ENCODE measurements at places on chromosomes 11 and 22.

- DNase-seq, result no peak
These were observed 24.8 kb upstream of the THY1 start for GRCh38 chr11:119447664-119448242.

DNA sequence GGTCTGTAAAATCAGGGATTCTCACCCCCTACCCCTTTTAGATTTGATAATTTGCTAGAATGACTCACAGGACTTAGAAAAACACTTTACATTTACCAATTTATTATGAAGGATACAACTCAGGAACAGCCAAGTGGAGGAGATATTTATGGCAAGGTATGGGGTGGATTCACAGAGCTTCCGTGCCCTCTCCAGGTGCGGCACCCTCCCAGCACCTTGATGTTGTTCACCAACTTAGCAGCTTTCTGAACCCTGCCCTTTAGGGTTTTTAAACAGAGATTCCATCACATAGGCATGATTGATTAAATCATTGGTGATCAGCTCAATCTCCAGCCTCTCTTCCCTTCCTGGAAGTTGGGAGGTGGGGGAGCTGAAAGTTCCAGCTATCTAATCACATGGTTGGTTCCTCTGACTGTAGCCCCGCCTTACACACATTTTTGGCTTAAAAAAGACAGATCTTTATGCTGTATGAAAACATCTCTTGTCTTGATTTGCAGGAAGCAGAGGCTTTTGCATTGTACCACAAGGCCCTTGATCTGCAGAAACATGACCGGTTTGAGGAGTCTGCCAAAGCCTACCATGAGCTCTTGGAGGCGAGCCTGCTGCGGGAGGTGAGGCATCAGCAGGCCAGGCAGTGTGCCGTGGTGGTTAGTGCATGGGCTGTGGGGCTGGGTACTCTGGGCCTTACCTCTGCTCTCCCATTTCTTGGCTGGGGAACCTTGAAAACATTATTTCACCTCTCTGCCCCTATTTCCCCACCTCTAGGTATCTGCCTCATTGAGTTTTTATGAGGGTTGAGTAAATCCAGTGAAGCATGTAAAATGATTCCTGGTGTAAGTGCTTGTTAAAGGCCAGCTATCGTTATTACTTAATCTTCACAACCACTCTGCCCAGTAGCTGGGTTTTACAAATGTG is 27.0 kb downstream of the CABIN1 start:
- DNase-seq, result peak; percentile 8

- DNase-seq, result no peak
These were observed 7.6 kb downstream of the MS4A3 start for GRCh38 chr11:60064111-60064510.

DNA sequence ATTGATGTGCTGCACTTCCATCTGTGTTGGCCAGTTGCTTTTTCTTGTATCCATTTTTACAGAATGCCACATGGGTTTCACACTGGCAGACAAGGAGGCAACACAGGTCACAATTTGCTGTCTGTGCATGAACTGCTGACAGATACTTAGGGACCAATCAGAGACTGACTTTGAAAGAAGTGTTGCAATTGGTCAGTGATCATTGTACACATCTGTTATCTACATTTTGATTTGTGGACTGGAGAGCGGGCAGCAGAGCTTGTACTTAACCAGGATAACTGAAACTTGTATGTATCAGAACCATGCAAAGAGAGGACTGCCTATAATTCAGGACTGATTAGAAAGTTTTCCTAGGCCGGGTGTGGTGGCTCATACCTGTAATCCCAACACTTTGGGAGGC is 21.8 kb downstream of the PRR5 start:
- DNase-seq, result no peak

DNA sequence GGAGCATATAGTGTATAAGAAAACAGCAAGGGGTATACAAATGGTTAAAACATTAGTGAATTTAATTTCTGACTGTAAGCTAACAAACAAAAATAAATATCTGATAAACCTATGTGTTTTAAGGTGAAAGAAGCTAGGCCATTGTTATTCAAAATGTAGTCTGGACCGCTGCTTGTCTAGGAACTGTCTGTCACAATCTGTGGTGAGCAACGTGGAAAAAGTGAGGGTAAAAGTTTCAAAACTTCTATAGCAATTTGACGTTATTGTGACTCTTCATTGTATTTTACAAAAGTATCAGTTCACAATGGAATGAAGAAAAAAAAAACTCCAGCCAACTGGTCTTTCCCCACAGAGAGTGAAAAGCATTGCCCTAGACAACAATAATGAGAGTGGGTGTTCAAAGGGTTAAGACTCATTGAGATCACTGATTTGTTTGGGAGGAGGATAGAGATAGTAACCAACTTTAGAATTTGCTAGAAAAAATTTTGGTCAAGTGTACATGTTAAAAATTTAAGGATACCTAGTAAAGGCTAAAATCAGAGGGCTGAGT is 79.1 kb downstream of the UVRAG start:
- no peak for DNase-seq

DNA sequence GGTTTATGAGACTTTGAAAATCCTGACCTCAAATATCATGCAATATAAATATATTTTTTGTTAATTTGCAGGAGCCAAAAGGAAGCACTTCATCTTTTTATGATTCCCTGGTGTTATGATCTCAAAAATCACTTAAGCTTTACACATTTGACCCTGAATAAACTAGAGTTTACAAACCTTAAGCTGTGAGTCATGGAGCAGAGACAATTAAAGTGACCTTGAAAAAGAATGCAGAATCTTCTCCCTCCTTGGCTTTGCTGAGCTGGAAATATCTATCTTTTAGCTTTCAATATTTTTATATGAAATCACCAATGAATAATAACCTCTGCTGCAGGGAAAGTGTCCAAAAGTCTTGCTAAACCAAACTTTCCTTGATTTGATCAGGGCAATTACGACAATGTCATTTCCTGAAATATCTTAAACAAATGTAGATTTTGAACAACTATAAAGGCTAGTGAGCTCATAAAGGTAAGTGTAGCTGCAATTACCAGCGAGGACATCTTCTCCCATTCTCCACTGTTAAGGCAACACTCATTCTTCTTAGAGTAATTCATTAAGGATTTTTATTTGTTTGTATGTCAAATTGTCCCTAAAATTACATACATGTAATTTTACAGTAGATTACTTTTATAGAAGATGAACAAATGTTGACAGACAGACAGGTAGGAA is 747.0 kb upstream of the LUZP2 start:
- DNase-seq, result no peak

DNA sequence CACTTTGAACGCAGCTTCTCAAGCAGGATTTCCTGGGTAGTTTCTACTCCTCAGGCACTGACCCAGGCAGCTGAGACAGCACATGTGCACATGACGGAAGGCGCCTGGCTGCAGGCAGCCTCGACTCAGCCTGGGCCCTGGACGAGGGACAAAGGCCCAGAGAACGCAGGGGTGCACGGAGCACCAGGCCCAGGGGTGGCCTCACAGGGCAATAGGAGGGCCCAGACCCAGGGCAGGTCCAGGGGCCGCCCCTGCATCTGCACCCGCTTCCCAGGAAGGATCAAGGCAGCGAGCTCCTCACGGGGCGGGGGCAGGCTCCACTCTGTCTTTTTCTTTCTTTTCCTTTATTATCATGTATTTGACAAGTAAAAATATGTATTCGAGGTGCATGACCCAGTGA is 208.4 kb downstream of the BRD1 start:
- no peak for DNase-seq

DNA sequence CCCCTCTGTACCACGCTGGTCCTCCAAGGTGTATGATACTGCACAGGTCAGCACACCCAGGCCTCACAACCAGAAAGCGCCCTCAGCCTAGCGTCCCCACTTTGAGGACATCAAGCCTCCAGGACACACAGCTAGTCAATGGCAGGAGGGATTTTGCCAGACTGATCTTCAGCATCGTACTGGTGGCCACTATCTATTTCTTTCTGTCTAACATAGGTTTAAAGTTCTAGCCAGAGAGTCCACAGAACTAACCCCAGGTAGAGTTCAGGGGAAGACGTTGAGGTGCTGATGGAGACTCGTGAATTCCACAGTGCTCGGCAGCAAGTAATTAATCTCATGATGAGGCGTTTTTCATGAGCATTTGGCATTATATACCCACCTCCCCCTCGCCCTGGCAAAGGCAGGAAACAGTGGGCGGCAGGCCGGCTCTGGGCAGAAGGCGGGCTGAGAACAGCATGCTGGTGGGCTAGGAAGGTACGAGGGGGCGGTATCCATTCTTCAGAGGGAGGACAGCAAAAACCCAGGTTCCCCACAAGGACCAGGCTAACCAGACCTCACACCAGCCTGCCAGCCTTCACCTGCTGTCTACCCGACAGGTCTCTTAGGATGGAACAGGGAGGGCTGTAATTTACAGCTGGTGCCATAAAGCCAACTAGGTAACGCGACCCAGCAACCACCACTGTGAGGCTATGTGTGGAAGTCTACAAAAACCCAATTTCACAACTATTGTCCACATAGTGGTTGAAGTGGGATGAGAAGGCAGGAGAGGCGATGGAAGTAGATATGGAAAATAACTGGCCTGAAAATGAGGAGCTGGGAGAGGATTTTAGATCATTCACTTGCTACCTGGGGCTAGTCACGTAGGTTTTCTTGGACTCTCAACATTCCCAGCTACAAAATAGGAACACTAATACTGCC is 18.5 kb downstream of the MYH9 start:
- peak; percentile 58 for DNase-seq

GRCh38 chr11:132898021-132898420 is 634.3 kb downstream of the OPCML start:
- no peak for DNase-seq

GRCh38 chr22:36343070-36343719 is 44.6 kb downstream of the MYH9 start:
- no peak for DNase-seq

GRCh38 chr11:17407575-17407974 is 19.1 kb upstream of the KCNJ11 start:
- DNase-seq, result no peak

DNA sequence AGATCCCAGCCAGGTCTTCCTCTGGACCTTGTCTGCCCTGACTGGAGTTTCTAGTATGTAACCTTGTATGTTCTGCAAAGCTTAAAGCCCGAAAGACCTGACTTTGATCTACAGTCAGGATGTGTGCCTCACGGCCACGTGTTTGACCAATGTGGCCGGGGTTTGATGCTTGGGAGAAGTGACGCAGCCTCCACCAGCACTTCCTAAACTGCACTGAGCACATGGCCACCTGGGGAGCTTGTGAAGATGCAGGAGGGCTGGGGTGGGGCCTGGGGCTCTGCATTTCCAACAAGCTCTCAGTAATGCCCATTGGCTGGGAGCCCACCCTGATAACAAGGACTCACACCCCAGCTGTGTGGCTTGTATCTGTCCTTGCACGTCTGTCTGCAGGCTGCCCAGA is 53.2 kb downstream of the NAT10 start:
- no peak for DNase-seq

DNA sequence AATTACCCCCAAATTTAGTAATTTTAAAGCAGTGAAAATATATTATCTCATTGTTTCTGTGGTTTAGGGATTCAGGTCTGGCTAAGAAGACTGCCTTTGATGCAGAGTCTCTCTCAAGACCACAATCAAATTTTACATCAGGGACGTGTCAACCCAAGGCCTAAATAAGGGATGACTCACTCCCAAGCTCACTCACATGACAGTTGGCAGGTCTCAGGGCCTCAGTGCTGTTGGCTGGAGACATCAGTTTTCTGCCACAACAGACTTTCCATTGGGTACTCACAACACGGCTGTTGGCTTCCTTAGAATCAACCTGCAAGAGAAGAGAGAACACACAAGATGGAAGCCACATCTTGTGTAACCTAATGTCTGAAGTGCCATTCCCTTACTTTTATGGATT is 377.3 kb downstream of the FAM181B start:
- DNase-seq, result no peak

DNA sequence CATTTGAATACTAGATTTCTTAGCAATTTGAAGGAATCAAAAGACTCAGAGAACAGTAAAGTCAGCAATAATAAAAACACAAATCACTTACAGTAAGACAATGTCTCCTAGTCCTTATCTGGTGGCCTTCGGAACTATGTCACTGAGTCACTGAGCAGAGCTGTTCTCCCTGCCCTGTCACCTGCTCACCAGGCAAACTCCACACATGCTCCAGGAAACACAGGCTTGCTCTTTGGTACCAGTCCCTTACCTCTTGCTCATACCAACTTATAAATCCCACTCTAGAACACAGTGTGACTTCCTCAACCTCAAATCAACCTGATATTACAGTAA is 81.1 kb upstream of the CHRM4 start:
- DNase-seq, result no peak

DNA sequence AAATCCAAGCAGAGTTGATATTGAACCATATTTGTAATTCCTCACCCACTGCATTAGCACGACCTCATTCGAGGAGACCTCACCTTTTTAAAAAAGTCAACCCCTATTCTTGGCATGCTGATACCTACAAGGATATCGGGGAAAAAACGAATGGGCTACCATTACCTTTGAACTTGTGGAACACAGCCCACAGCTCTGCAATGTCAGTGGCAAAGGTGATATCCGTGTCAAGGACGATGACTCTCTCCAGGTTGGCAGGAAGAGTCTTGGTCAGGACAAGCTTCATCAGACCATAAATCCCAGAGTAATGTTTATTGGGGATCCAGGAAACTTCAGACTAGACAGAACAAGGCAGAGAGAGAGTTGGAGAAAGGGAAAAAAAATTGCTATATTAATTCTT is 355.6 kb downstream of the LARGE1 start:
- DNase-seq, result no peak

DNA sequence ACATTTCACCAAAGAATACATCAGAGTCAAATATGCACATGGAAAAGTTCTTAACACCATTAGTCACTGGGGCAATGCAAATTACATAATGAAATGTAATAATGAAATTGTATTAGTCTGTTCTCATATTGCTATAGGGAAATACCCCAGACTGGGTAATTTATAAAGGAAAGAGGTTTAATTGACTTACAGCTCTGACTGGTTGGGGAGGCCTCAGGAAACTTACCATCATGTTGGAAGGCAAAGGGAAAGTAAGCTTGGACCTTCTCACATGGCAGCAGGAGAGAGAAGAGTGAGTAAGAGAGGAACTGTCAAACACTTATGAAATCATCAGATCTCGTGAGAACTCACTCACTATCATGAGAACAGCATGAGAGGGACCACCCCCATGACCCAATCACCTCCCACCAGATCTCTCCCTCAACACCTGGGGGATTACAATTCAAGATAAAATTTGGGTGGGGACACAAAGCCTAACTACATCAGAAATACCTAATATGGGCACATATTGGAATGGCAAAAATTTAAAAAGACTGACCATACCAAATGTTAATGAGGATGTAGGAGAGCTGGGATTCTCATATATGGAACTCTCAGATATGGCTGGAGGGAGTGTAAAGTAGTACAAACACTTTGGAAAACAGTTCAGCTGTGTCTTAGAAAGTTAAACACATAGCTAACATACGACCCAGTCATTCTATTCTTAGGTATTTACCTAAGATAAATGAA is 65.1 kb upstream of the CD44 start:
- no peak for DNase-seq
